ENCODE measurements at places on chromosomes 3 and 15.

DNA sequence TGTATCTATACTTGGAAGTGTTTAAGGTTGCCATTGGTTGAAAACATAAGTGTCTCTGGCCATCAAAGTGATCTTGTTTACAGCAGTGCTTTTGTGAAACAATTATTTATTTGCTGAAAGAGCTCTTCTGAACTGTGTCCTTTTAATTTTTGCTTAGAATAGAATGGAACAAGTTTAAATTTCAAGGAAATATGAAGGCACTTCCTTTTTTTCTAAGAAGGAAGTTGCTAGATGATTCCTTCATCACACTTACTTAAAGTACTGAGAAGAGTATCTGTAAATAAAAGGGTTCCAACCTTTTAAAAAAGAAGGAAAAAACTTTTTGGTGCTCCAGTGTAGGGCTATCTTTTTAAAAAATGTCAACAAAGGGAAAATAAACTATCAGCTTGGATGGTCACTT lies 19.7 kb downstream of the B3GNT5 start:
- DNase-seq, result no peak

- DNase-seq, result no peak
Observed at GRCh38 chr3:71523628-71524027, 59.9 kb downstream of the FOXP1 start.

GRCh38 chr15:74799255-74799855 lies 13.3 kb upstream of the LMAN1L start:
- no peak for DNase-seq

GRCh38 chr3:121803771-121804320 lies 31.0 kb downstream of the IQCB1 start:
- DNase-seq, result no peak

- peak; percentile 19 for DNase-seq
Observed at GRCh38 chr15:75531041-75531450, 48.1 kb downstream of the PTPN9 start.

DNA sequence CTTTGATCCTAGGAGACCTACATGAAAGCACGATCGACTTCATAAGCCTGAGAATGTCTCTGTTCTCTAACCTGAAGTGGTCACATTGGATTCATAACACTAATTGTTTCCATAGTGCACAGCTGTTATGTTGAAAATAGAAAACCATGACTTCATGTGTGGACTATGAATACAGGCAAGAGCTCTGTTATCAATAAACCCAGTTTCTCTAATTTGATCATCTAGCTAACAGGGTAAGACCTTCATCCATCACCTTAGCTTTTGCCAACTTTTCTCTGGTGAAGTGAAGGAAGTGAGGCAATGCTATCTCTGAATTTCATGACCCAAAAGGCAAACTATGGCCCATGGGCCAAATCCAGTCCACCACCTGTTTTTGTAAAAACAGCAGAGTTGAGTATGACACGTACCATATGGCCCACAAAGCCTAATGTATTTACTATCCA lies 27.2 kb downstream of the ABI3BP start:
- DNase-seq, result no peak

DNA sequence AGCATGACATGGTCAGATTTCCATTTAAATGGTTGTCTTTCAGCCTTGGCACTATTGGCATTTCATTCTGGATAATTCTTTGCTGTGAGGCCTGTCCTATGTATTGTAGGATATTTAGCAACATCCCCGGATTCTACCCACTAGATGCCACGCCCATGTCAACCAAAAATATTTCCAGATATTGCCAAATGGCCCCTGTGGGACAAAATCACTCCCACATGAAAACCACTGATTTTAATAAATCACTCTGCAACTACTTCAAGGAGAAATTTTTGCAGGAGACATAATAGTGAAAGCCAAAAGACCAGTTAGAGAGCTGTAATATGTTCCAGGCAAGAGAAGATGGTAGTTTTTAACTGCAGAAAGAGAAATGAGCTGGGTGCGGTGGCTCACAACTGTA lies 55.9 kb upstream of the RARB start:
- DNase-seq, result no peak

- DNase-seq, result no peak
Observed at GRCh38 chr15:74132681-74133651, 2.6 kb downstream of the ISLR2 start.

- peak; percentile 82 for DNase-seq
Observed at GRCh38 chr15:62896969-62897486, 145.5 kb upstream of the TPM1 start.

DNA sequence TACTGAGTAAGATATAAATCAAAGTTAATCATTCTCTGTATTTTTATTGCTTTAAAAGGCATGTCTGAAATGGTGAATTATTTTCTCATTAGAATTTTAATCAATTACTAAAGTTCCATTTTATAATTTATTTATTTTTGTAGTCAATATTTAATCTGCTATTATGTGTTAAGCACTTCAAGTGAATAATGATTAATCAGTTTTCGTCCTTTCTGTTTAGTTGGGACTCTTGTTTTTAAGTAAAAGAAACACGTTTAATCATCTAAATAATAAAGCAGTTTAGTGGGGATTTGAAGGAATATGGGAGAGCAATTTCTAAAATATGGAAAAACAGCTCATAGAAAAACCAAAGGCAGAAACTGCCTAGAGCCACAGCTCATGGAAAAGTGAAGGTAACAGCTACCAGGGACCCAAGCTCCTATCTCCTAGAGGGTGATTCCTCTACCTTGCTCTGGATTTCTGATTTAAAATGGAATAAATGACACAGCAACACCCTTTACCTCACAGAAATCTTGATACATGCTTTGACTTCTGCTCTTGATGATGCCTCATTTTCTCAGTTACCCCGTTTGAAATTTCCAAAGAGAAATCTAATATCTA lies 28.0 kb upstream of the SUCNR1 start:
- no peak for DNase-seq

DNA sequence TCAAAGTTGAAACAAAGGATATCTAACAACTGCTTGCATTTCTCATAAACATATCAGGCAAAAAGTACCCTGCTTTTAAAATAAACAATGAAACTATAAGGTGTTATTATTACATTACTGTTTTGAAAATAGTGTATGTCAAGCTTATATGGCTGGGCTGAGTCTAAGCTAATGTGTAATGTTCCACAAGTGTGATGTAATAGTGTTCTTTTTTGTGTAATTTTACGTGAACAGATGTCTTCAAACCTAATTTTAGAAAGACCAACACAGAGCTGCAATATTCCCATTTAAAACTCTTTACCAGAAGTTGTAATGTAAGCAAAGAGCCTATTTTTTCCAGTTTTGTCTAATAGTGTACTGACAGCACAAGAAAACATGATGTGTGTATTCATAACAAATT lies 34.0 kb downstream of the MINDY2 start:
- no peak for DNase-seq

DNA sequence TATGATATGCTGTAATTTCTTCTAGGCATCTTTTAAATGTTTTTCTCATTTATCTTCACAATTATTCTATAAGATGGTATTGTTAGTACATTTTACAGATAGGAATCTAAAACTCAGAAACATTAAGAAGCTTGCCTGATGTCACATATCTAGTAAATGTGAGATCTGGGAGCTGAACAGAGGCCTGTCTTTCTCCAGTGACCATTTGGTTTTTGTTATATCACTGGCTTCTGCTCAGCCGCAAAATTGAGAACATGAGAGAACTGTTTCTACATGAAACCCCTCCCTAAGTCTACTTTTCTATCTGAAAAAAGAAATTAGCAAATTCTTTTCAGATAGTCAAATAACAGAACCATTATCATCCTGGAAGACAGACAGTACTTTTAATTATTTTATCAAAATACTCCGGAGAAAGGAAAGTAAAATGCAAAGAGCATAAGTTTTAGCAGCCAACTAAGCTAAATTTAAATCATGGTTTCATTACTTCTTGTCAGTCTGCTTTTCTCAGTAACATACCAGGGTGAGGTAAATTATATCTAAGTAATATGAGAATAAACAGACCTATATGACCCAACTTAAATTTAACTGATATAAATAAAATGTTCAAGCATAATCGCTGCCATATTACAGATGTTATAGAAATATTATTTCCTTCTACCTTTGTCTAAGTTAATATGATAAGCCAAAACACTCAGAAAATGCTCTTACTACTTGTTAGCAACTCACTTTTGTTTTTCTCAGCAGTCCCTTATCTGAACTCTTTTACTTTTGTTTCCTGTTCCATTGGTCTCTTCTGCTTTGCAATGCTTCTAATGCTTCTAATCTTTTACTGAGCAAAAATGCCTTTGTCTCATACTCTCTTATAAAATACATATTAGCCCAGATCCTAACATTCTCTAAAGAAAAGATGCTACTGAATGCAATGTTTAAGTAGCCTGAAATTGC lies 68.0 kb upstream of the MBNL1 start:
- DNase-seq, result no peak

DNA sequence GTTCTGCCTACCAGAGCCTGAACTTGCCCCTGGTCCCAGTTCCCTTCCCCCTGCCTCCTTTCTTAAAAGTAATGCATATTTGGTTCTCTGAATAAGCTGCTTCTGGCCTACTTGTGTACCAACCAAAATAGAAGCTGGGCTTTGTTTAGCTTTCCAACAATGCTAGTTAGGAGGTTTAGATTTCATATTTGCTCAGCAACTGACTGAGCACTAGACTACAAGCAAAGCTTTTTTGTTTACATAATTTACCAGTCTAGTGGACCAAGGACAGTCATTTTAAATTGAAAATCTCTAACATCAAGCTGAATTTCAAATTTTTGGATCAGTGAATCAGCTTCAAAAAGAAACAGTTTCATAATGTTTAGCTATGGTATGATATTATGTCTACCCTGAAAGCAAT lies 331.2 kb downstream of the ULK4 start:
- DNase-seq, result no peak

DNA sequence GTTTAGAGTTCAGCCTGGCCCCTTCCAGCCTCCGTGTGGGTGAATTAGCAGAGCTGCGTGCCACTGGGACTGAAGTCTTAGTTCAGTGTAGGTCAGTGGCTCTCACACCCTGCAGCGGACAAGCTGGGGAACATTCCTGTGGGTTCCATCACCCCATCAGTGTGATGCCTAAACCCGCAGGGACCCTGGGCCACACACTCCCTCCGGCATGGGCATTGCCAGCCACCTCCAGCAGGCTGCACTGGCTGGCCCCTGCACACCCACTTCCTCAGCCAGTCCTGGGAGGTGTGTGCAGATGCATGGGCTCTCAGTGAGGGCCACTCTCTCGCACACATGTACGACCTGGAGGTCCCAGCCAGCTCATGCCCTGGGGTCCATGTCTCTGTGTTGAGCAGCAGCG lies 32.1 kb upstream of the TOPBP1 start:
- no peak for DNase-seq

- DNase-seq, result no peak
Observed at GRCh38 chr3:172282850-172283249, 165.4 kb downstream of the GHSR start.

DNA sequence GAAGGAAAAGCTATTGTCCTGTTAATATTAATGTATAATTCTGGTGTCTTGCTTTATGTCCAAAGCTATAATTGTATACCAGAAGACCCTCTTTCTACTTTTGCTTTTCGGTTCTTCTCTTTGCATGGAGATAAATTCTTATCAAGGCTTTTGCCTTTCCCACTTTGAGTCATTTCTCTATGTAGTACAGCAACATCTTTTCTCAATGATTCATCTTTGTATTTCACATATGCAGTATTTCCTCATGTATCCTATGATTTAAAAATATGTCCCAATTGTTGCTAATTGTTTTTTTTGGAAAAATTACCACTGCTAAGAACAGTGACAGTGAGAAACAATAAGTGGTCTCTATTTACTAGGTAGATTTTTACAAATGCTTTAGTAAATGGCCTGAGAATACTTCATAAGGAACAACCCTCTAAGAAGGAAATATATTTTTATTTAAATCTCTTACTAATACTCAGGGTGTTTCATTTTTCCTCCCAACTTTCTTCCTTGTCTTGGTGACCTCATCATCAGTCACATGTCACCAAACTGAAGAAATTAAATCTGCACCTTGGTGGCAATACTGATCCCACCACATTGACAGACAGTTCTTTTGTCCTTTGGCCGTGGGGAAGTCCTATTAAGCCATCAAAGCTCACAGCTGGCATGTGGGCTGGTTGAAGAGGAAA lies 290.6 kb downstream of the SATB1 start:
- no peak for DNase-seq

GRCh38 chr3:106425026-106425425 lies 556.2 kb upstream of the CBLB start:
- DNase-seq, result no peak

GRCh38 chr3:81013360-81013759 lies 748.1 kb downstream of the GBE1 start:
- no peak for DNase-seq

DNA sequence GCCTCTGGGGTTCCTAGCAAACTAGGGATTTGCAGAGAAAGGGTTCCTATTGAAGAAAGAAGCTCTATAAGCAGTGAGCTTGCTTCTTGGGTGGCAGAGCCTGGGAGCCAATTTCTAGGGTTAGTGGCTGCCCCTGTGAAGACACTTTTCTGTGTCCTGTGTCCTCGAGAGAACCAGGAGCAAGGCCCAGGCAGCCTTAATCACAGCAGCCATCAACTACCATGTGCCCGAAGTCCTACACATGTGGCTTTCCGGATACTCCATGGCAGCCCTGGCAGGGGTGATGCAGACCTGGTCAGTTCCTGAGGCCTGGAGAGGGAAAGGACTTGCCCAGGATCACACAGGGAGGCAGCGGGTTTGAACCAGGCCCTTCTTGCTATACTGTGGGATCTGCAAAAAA lies 27.7 kb upstream of the TSPAN3 start:
- no peak for DNase-seq

GRCh38 chr3:190076136-190076535 lies 44.6 kb downstream of the P3H2 start:
- DNase-seq, result no peak

DNA sequence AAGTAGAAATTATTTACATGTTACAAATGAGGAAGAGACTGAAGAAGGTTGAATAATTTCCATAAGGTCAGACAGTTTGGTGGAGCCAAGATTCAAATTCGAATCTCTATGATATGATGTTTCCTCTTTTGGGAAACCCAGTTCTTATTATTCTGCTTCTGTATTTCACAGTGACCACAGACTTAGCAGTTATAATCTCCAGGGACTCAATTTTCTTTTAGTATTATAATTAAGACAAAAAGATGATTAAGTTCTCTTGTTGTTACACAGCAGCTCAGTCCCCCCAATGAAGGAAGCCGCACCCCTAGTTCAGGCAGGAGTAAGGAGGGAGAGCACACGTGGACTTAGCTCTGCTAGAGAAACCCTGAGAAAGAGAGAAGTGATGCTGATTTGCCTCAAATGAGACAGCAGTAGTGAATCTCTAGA lies 130.6 kb downstream of the CCNL1 start:
- DNase-seq, result no peak

DNA sequence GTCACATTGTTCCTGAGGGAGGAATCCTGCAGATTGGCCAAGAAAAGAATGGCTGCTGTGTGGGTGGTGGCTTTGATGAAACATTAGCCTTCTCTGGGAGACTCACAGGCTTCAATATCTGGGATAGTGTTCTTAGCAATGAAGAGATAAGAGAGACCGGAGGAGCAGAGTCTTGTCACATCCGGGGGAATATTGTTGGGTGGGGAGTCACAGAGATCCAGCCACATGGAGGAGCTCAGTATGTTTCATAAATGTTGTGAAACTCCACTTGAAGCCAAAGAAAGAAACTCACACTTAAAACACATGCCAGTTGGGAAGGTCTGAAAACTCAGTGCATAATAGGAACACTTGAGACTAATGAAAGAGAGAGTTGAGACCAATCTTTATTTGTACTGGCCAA lies 6.1 kb downstream of the PTX3 start:
- DNase-seq, result no peak

GRCh38 chr15:43702701-43703424 lies 9.2 kb downstream of the CKMT1A start:
- no peak for DNase-seq

Measured in prostate gland (tissue), 2 donors.